ENCODE measurements at places on chromosomes 7 and 10. TPM values are rescaled to one million over a fixed set of nuclear protein-coding genes. Genes with fewer than 3 reads are reported as not detected.

DNA sequence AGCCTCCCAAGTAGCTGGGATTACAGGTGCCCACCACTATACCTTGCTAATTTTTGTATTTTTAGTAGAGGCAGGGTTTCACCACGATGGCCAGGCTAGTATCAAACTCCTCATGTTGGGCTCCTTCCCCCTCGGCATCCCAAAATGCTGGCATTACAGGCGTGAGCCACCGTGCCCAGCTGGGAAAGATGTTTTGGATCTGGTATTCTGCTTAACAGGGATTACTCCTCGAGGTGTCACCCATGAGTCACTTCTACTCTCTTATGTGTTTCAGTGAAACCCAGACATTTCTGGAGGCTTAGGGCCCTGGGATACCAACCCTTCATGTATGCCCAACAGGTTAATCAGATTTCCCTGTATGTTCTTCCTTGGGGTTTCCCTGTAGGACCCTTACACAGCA is 11.8 kb upstream of the OPN4 start:
- no peak for DNase-seq

- DNase-seq, result no peak
Measured at GRCh38 chr10:36704124-36704523, 421.3 kb upstream of the ANKRD30A start.

HDAC9 gene
- 64.1 TPM for total RNA-seq

MOGAT3 gene
- not detected for total RNA-seq

DNA sequence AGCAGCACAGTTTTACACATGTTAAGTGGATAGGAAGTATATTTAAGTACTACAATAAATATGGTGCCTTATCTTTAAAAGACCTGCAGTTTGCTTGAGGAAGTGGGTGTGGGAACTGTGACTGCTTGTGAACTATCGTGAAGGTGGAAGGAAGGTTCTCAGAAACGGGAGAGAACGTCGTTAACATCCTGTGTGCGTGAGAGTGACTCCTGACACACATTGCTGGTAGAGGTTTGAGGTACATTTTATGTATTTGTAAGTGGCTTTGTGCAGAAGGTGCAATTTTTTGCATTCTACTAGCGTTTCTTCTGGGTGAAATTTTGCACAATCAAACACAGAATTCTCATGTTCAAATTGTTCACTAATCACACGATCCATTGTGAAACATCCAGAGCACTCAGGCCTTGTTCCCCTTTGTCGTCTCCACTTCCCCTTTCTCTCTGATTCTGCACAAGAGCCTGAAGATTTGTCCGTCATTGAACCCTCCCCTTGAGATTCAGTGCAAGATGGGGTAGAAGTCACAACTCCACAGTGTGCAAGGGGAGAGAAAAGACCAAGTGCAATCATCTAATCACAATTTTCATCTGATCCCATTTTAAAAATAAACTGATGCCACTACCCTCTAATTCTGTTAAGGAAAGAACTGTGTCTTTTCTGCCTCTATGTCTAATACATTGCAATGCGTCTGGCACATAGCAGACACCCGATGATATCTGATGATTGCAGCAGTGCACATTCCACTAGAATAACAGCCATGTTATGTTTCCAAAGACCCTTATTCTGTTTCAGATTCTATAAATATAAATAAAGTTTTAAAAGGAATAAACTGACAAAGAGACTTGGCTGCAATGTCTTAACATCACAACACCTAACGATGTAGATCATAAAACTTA is 279.9 kb downstream of the NEBL start:
- DNase-seq, result no peak

- DNase-seq, result no peak
Measured at GRCh38 chr7:118052336-118052735, 131.6 kb upstream of the LSM8 start.

GRCh38 chr10:500876-501275 is 188.6 kb downstream of the DIP2C start:
- DNase-seq, result no peak

DNA sequence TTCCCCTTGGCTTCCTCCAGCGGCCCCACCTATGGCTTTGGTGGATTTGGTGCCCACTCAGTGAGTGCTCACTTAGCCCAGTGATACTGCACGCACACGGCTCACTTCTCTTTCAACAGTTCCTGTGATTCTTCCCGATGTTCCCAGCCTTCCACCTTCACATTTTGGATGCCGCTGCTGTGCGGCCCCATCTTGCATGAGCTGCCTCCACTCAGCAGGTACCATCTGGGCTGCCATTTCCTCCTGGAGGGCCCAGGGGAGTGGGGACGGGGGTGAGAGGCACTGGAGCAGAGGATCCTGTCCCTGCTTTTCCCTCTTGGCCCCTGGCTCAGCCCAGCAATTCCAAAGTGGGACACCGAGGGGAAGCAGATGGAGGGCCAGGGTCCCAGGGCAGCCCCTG is 323.3 kb upstream of the ZNF32 start:
- DNase-seq, result no peak

Measured in thoracic aorta (tissue), 2 donors.